ENCODE measurements at places on chromosomes 16 and 17. TPM values are rescaled to one million over a fixed set of nuclear protein-coding genes. Genes with fewer than 3 reads are reported as not detected.

- DNase-seq: peak; percentile 40
These were observed 32.1 kb upstream of the CDH3 start for GRCh38 chr16:68612996-68613395.

GRCh38 chr17:65533852-65534457 is 27.5 kb downstream of the AXIN2 start:
- no peak for DNase-seq

- peak; percentile 81 for DNase-seq
These were observed 5.3 kb downstream of the ST3GAL2 start for GRCh38 chr16:70433458-70434103.

- peak; percentile 67 for DNase-seq
These were observed 10.3 kb upstream of the ZFP90 start for GRCh38 chr16:68528686-68529379.

- DNase-seq: peak; percentile 41
These were observed 21.6 kb downstream of the EMC8 start for GRCh38 chr16:85777583-85778310.

DNA sequence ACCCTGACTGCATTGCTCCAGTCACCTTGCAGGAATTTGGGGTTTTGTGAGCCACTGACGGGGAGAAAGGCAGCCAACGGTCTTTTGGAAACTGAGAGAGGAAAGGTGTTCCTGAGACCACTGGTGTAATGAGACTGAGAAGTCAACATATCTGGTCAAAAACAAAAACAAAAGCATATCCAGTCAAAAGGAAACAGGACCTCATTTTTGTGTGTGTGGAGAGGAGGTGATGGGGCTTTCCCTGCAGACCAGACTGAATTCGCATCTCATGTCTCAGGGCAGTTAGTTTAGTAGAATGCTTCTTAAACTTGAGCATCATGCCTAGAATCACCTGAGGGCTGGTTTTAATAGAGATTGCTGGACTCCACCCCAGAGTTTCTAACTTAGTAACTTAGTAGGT is 198.4 kb downstream of the COPRS start:
- no peak for DNase-seq

GRCh38 chr16:10552281-10552680 is 28.1 kb downstream of the EMP2 start:
- DNase-seq: no peak

DNA sequence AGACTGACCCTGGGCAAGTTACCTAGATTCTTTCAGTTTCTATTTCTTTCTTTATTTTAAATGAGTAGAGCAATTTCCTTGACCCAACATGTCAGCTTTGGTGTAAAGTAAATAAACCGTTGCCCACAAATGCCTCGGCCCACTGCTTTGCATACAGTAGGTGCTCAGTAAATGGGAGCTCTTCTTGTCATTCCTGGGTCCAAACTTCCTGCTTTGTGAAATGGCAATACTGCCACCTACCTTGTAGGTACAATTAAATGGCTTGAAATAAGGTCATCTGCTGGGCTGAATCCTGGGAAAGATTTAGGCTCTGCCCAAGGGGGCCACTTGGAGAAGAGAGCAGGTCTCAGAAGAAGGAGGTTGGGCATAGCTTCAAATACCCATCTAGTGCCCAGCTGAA is 253.0 kb downstream of the HS3ST3B1 start:
- no peak for DNase-seq

GRCh38 chr16:25912321-25912720 is 220.6 kb downstream of the HS3ST4 start:
- no peak for DNase-seq

DNA sequence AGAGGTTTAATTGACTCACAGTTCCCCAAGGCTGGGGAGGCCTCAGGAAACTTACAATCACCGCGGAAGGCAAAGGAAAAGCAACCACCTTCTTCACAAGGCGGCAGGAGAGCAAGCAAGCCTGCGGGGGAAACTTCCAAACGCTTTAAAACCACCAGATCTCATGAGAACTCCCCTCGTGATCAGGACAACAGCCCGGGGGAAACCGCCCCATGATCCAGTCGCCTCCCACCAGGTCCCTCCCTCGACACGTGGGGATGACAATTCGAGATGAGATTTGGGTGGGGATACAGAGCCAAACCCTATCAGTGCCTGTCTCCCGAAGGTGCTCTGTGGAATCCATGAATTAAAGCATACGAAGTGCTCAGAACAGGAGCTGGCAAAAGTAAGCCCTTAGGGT is 43.9 kb upstream of the ABR start:
- DNase-seq: no peak

DNA sequence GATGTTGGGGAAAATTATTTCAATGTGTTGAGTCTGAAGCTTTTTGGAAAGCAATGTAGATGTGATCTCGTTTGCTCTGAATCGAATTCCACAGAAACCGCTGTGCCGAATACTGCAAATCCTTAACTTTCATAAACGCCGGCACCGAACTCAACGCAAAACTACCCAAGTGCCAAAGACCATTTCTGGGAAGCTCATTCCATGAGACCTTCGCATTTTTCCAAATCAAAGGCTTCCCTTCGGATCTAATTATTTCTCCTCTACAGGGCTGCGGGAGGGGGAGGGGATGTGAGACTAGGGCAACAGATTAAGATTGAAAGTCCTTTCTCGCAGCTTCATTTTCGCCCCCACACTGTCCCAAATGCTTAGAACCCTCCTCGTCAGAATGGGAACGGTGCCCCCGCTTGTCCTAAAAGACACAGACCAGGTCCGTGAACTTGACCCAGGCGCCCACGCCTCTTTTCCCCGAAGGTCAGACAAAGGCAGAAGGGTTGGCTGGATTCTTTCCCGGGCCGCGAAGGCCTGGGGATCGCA is 4.0 kb downstream of the PRAC1 start:
- DNase-seq: no peak

DNA sequence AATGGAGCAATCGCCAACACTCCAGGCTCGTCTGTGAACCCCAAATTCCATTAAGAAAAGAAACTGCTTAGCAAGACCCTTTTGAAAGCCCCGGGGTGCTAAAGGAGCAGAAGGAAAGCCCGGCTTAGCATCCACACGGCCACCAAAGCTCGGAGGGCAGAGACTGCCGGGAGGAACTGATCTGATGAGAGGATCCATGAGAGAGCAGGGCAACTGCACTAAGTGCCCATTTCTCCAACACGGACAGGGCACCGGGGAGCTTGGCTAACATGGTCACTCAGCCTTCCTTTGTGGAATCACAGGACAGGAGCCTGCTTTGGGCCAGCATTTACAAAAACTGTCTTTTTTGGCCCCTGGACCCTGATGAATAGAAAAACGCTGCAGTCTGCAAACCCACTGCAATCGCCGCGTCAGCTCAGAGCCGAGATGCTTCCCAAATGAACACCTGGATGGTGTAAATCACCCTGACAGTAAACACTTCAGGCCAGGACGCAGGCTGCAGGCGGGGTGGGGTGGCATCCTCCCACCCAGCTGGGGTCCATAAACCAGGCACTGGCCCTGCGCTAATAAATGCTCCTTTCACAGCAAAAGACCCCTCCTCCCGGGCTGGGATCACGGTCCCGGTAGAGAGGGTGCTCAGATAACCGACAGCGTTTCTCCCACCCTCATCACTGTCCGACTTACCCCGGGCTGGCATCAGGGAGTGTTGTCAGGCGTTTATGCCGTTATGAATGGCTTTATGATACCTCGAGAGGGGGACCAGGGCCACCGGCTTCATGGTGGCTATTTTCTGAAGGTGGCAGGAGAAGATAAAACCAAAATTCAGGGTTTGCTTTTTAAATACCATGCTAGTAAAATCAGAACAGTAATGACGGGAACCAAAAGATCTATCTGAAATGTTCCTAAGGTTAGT is 299.5 kb downstream of the IRF8 start:
- no peak for DNase-seq

- DNase-seq: peak; percentile 44
These were observed at the start of gene RTN4RL1 for GRCh38 chr17:2025220-2025621. RTN4RL1 (minus strand) TSS chr17:2025334; CDS start chr17:2024865, 469 bp downstream.

GRCh38 chr16:2078096-2078495 is 30.3 kb downstream of the TSC2 start:
- DNase-seq: no peak

- peak; percentile 38 for DNase-seq
These were observed 112.9 kb downstream of the METRNL start for GRCh38 chr17:83192161-83192788.

Gene ZNF287
- total RNA-seq: 4.3 TPM

Gene SNX11
- total RNA-seq: 13.1 TPM

Gene USP31
- 7.7 TPM for total RNA-seq

Gene NUBP1
- total RNA-seq: 28.3 TPM

Gene GHDC
- 16.8 TPM for total RNA-seq

Gene TBX21
- total RNA-seq: not detected

Gene CLDN7
- not detected for total RNA-seq

Gene ZFP1
- 13.0 TPM for total RNA-seq
